Thyroid gland (tissue), 4 donors: ENCODE measurements at places on chromosomes 4 and X.

- peak; percentile 81 for DNase-seq
Observed at GRCh38 chr4:3257556-3258482, 8.9 kb downstream of the MSANTD1 start.

DNA sequence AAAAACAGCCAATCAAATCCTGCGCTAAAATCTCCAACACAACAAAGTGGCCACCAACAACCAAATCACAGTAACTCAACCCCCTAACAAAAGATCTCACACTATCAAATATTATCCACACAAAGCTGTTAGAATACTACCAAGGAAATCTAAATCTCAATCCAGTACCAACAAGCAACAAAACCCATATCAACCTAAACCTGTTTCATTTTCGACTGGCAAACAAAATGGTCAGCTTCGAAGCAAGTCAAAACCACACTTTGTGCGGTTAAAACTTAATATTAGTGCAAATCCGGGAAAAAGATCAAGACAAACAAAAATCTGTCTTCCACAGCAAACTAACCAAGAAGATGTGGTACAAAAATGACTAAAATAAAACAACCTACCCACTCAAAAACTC, 28.7 kb upstream of the MUC7 start:
- DNase-seq = no peak

DNA sequence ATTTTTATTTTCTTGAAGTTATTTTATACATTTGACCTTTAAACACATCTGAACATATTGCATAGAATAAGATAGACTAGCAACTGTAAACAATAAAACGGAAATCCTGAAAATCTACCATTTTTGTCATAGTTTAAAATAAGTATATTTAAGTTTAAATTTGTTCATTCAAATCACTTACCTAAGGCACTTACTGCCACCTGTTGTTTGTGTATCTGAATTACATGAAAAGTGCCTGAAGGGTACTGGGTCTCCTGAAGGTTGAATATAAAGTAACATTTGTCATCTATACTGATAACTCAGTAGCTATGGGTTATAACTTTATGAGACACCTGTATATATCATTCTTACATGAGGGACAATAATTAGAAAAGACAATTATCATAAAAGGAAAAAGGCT, 38.6 kb downstream of the TRPC5 start:
- no peak for DNase-seq

GRCh38 chrX:23103546-23103945, 103.8 kb downstream of the DDX53 start:
- DNase-seq = no peak

- no peak for DNase-seq
Observed at GRCh38 chr4:186036976-186037581, 31.9 kb upstream of the TLR3 start.

DNA sequence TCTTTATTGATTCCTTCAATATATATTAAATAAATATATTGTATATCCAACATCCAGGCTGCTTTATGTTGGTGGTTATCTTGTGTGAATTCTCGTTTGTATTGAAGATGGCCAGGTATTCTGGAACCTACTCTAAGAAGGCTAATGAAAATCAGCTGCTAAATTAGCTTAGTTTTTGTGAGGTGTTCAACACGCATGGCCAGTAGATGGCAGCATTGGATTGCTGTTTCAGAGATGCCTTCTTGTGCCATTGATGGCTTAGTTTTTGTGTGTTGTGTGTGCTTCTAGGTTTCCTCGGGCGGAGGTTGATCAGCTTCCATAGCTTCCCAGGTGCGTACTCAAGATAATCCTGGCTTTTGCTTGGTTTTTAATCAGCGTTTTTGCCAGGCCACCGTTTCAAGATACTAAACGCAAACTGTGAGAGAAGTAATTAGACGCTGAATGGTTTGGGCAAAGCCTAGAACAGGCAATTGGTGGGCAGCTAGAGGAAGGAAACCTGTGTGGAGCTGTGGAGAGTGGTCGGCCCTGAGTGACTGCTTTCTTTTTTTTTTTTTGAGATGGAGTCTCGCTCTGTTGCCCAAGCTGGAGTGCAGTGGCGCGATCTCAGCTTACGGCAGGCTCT, 15.1 kb downstream of the NOCT start:
- DNase-seq = peak; percentile 85

DNA sequence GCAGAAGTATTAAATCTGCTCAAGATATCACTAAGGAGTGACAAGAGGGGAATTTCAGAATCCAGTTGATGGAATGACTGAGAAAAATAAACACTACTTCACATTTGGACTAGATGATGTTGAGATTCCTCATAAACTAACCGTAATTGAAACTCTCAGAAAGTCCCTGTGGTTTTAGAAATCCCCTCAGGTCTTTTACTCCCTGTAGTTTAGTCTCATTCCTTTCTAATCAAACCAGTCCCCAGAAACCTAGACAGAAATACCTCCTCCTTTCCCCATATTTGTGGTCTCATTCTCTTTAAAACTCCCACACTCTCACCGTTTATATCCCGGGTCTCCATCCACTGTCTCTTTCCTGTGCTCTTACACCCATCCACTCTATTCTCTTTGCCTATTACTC, 15.0 kb upstream of the TLR1 start:
- no peak for DNase-seq

GRCh38 chr4:146186596-146186995, 11.1 kb downstream of the LSM6 start:
- DNase-seq = no peak
